ENCODE measurements at places on chromosomes 4 and X.

DNA sequence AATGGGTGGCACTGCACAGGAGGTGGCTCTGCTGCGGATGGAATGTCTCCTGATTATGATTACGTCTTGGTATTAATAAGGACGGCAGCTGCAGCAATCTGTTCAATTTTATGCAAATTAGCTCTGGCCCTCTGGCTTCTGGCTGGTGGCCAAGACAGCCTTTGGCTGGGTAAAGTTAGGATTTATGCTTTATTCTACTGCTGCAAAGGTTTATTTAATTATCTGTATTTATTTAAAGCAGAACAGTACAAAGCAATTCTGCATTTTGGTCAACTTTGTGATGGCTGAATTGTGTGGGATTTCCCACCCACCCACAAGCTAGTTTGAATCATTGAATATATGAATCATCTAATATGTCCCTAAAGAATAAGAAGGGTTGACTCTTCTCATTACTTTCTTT, 745.6 kb upstream of the FAM241A start:
- no peak for DNase-seq

DNA sequence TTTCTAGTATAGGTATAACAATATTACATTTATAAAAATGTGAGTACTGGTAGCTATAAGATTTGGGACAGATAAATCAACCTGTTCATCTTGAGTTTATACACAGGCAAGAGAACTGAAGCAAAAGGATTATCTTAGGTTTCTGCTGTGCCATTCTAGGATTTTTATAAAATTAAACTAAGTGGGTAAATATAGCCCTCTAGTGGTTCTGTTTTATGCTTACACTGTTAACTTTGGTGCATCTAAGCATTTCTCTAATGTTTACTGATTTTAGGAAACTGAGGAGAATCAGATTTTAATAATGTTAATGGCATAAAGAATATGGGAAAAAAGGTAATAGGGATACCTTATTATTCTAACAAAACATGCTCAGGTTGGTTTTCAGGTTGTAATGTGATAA, 1.1 kb upstream of the RRH start:
- DNase-seq: no peak

GRCh38 chrX:77564823-77565222, 117.6 kb downstream of the FGF16 start:
- no peak for DNase-seq

- no peak for DNase-seq
Measured at GRCh38 chrX:64580605-64581004, 185.4 kb upstream of the MTMR8 start.

GRCh38 chr4:10743357-10743756, 58.8 kb upstream of the CLNK start:
- no peak for DNase-seq

DNA sequence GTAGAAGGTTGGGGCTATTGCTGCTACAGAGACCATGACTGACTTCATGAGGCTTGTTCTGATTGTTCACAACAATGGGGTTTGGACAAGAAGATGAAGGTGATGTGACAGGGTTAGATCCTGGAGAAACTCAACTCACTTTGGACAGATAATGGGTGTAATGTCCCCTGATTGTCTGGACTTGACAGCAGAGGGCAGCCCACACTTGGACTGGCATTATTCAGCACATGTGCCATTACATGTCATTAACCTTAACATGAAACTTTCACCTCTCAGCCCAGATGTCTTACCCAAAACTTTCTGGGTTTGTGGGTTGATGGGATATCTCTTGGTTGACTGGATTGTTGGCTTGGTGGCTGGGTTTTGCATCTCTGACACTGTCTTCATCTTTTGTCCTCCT, 101.5 kb downstream of the MXRA5 start:
- no peak for DNase-seq

GRCh38 chr4:76457885-76458284, 22.9 kb downstream of the SHROOM3 start:
- no peak for DNase-seq

- DNase-seq: no peak
Measured at GRCh38 chrX:100913111-100913510, 15.6 kb downstream of the XKRX start.

GRCh38 chrX:47146121-47146935, 1.3 kb downstream of the RBM10 start:
- DNase-seq: peak; percentile 30

DNA sequence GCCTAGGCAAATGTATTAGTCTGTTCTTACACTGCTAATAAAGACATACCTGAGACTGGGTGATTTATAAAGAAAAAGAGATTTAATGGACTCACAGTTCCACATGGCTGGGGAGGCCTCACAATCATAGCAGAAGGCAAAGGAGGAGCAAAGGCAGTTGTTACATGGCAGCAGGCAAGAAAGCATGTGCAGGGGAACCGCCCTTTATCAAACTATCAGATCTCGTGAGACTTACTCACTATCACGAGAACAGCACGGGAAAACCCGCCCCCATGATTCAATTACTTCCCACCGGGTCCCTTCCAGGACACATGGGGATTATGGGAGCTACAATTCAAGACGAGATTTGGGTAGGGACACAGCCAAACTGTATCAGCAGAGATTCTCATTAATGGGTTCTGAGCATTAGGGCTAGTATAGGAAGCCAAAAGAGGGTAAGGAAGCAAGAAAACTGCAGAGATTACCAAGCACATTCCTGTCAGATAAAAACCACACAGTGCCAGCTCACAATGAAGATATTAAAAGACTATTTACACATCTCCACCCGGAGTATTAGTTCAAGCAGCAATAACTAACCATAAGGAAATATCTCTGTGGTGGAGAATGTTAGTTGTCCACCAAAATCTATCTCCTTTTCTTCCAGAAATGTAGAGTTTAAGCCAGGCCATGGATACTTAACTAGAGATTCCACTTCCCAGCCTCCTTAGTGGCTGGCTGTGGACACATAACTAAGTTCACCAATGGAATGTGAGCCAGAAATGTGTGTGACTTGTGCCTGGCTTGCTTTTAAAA, 61.2 kb upstream of the HOPX start:
- no peak for DNase-seq

GRCh38 chr4:165398570-165398969, 19.8 kb downstream of the CPE start:
- peak; percentile 94 for DNase-seq

DNA sequence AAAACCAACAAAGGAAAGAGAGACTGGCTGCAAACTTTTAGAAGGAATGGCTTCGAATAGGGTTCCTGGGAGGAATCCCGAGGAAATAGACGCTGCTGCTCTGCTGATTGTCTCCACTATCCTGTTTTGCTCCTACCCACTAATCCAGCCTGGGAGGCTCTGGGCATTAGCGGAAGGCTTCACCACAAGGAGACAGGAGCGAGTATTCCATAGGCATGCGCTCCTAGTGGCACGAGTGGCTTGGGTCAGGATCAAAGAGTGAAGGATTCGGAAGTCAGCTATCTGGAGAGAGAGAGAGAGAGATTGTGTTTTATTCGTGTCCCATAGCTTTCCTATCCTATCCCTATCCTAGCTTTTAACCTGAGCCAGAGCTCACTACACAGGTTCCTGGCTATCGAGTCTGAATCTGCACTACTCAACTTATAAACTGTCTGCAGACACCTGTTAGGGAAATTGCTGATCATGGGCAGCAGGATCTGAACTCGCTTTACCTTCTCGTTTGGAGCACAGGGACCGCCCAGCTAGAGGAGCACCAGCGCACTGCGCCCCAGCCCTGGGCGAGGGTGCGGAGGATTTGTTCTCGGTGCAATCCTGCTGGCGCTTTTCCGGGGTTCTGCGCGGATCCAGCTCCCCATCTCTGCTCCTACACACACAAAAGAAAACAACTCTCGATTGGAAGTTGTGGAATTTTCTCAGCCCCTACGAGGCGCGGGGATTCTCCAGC, 740 bp upstream of the NPY2R start:
- DNase-seq: no peak

GRCh38 chr4:141356321-141356962, 135.7 kb downstream of the ZNF330 start:
- DNase-seq: no peak

GRCh38 chr4:119550857-119551532, 77.6 kb downstream of the PDE5A start:
- DNase-seq: no peak

- DNase-seq: peak; percentile 22
Measured at GRCh38 chrX:41180194-41180908, 95.1 kb downstream of the USP9X start.

- no peak for DNase-seq
Measured at GRCh38 chrX:25012433-25012735, 3.4 kb downstream of the ARX start.

DNA sequence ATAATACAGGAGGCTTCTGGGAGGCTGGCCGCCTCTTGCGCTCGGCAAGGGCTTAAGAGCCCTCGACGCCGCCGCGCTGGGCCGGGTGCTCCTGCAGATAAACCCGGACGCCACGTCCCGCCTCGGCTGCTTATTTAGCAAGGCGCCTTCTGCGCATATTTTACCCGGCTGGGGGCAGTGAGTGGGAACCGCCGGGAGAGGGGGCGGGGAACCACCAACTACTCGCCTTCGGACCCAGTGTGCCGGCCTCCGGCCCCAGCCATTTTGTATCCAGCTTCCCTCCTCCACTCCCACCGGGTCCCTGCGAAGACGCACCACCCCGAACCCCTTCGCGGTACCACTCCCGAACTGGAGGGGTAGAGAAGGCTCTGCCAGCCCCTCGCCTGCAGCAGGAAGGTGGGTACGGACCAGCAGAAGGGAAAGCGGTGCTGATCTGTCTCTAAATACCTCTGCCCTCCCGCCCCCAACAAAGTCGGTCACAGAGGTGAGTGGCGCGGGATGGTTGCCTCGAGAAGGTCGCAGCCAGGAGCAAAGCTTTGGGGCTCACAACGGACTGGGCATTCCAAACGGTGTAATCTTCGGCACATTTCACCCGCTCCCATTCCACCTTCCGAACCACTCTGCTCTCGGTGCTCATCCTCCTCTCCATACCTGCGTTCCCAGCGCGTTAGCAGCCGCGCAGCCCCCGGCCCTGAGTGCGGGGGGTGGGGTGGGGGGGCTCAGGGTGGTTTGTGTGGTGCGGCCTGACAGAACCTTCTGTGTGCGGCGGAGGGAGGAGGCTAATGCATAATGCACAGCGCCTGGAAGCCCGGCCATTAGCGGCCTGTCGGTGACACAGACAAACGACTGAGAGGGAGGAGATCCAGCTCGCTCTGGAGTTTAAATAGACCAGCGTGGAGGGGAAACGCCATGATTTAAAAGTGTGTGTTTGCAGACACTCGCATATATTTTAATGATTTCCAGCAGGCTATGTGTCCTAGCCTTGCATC, 4.9 kb upstream of the BCOR start:
- no peak for DNase-seq

DNA sequence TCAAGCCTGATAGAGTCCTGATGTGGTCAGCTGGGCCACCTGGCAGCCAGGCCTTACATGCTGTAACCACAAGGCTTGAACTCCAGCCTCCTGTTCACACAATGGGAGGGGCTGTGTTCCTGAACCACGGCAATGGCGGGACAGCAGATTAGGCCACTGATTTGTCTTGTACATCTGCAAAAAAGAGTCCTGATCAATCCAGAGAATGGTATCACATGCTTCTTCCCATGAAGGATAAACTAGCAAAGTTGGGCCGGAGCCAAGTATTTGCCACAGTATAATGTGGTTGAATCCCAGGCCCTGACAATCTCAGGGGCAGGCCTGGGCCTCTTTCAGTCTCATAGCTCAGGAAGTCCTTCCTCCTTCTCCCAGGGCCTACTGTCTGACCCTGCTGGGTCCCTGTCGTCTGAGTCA, 2182.5 kb upstream of the AGA start:
- no peak for DNase-seq

- DNase-seq: no peak
Measured at GRCh38 chr4:157854819-157855218, 318.0 kb downstream of the GASK1B start.

- DNase-seq: no peak
Measured at GRCh38 chr4:141713771-141714445, 77.5 kb downstream of the IL15 start.

DNA sequence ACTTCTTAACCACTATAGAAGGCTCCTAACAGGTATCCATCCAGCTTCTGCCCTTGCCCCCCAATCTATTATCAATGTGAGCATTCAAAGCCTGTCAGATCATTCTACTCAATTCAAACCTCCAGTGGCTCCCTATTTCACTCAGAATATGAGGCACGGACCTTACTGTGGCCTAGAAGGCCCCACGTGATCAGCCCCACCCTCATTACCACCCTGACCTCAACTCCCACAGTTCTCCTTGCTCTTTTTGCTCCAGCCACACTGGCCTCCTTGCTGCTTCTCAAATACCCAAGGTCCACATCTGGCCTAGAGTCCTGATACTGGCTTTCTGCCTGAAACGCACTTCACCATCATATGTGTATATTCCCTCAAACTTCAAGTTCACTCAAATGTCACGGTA, 18.7 kb downstream of the SEPSECS start:
- DNase-seq: no peak

- no peak for DNase-seq
Measured at GRCh38 chrX:147978931-147979330, 2.2 kb upstream of the FMR1NB start.

DNA sequence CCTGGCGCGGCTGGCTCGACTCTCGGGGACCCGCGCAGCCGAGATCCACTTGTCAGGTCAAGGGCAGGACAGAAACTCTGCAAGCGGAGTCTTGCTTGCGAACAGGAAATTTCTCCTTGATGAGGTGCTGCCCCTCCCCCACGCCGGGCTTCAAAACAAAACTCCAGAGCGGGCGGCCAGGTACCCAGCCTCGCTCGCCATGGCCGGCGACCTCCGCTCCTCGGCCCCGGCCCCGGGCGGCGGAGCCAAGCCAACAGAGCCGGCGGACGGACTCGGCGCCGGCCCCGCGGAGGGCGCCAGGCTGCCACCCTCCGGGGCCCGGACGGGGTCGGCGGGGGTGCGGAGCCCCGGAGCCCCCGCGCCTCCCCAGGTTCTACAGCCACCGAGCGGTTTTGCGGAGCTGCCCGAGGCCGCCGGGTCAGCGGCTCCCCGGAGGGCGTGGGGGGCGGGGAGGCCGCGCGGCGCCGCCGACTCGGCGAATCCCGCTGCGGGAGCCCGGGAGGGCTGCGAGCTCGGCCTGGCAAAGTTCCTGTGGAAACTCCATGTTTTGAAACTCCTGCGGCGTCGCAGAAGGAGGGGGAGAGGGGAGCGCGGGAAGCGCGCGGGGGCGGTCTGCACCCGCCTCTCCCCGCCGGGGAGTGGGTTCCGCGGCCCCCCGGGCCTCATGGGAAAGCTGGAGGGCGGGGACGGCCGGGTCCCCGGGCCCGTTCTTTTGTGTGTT, 11.7 kb upstream of the BCOR start:
- DNase-seq: peak; percentile 67

DNA sequence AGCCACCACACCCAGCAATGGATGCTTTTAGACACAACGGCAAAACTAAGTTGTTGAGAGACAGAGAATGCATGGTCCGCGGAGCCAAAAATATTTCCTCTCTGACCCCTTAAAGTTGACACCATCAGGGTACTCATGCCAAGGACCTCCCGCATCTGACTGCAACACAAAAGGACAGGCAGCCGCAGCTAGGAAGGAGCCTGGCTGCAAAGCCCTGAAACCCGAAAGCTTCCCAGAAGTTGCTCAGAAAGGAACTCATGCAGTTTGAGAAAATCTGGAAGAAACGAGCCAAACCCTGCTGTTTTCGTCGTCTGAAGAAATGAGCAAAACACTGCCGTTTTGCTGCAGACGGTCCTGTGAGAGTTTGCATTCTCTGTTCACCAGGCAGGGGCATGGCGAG, 16.5 kb downstream of the DHRSX start:
- no peak for DNase-seq

All from NCI-H146 (cell line).